NCI-H187 (cell line): ENCODE measurements at places on chromosomes 6 and 20.

- DNase-seq = no peak
These were observed 104.1 kb upstream of the SCAF8 start for GRCh38 chr6:154629127-154629526.

DNA sequence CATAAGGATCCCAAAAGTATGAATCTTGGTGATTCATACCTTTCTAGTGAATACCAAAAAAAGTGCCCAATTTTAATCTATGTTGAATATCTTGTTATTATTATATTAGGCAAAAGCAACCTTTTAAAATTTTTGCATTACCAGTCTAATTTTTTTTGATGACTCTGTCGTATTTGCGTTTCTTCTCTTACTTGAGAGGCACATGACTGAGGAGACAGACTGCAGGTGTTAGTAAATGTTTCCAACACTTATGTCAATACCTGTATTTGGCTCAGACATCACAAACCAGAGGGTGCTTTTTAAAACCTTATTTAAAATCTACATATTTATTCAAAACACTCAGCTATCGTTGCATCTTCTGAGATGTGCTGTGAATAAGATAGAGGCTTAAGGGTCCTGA lies 27.1 kb downstream of the ID4 start:
- no peak for DNase-seq

DNA sequence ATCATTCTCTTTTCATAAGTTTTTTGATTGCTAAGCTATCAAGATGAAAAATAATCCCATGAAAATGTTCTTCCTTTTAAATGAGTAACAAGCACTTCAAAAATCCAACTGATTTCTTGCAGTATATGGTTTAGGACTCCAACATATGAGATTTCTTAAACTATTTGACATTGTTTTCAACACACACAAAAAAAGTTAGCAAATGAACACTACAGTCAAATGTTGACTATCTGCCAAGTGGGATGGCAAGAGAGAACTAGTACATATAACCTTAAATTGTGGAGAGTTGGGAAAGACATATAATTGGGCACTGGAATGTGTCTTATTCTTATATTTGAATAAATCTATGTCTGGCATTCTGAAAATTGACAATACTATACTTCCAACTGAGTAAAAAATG lies 15.6 kb downstream of the COL21A1 start:
- no peak for DNase-seq

GRCh38 chr6:130697995-130698535 lies 129.1 kb upstream of the SMLR1 start:
- DNase-seq = no peak

- no peak for DNase-seq
These were observed 96.6 kb upstream of the AKIRIN2 start for GRCh38 chr6:87798393-87799278.

GRCh38 chr6:111050261-111051023 lies 36.9 kb upstream of the SLC16A10 start:
- no peak for DNase-seq

DNA sequence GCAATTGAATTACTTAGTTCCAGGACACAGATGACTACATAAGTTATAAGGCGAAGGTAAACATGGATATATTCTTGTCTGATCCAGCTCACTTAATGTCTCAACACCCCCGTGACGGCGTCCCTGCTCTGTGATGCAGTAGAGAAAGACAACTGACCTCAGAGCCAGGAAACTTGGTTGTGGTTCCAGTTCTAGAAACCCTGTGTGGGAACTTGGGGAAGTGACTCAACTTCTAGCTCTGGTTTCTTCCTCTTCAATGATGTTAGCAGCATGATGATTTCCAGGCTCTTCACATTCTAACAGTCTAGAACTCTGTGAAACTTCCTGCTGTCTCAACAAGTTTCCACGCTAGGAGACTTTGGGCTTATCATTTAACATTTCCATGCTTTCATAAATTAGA lies 18.4 kb downstream of the LAMA4 start:
- DNase-seq = no peak

DNA sequence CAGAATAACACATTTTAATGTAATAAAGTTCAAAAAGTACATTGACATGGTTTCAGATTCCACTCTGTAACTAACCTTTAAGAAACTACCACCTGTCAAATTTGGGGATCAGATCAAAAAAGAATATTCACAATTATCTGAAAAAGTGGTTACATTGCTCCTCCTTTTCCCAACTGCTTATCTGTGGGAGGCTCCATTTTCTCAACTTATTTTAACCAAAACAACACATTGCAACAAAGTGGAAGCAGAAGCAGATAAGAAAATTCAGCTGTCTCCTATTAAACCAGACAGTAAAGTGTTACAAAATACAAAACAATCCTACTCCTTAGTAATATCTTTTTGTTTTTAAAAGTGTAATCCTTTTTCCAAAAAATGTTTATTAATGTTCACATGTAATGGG lies 61.4 kb downstream of the PDSS2 start:
- no peak for DNase-seq

- no peak for DNase-seq
These were observed 105.5 kb downstream of the DHX35 start for GRCh38 chr20:39067526-39068216.

DNA sequence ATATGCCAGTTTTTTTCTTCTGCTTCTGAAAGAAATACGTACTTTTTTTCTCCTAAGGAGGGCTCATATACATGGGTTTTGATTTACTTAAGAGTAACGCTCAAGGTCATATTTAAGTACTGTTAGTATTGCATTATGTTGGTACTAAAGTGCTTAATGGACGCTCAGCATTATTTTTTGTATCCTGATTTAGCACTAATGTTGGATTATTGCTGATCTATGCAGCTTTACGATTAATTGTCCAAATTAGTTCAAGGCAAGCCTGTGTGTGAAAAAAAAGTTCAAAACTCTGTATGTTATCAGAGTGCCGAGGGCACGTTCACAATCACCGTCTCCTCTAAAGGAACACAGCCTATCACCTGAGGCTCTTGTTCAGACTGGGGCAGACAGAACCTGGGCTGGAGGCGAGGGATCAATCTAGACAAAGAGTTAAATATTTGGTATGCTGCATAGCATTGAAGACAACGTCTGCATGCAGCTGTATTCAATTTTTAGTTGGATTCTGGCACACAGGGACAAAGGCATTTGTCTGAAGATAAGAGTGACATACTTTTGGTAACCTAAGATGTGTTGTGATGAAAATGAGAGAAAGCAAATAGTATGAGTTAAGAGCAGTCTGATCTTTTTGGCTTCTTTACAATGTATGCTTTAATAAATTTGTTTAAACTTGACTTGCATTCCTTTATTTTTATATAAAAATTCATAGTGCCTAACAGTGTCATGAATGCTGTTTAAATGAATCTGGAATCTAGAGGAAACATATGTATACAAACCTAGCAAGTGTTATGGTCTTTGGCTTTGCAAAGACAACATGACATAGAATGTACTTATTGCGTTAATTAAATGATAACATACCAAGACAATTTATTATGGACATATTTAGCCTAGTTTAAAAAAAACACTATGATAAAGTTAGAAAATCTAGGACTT lies 341.2 kb downstream of the SAMD5 start:
- no peak for DNase-seq

DNA sequence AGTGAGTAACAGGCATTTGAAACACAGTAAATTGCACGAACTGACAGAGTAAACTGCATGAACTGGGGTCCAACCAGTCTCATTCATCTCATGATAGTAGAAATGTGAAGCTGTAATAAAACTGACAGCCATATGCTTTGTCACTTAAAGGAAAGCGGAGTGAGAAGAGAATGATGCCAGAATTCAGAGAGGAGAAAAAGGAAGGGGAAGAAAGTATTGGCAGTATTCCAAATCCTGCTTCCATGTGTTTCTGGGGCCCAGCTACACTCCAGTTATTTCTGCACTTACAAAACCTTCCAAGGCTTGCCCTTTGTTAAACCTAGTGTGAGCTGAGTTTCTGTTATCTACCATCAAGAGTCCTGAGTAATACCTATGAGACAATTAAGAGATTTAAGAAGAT lies 17.2 kb downstream of the SNX14 start:
- DNase-seq = no peak

GRCh38 chr6:149150801-149151398 lies 166.6 kb upstream of the TAB2 start:
- no peak for DNase-seq

DNA sequence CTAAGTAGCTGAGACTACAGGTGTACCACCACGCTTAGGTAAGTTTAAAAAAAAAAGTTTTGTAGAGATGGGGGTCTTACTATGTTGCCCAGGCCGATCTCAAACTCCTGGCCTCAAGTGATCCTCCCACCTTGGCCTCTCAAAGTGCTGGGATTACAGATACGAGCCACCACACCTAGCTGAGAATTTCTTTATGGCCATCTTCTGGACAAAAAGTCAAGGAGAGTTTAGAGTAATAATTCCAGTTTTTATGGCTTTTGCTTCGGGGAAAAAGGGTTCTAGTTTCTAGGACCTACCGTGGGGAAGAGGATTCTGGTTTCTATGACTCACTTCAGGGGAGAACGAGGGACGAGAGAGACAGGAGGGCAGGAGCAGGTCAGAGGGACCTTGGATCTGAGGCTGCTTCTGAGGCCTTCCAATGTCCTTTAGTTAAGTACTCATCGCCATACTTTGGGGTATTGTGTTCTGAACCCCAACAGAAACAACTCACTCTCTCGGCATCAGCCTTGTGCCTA lies 69.3 kb upstream of the IER3 start:
- DNase-seq = no peak

DNA sequence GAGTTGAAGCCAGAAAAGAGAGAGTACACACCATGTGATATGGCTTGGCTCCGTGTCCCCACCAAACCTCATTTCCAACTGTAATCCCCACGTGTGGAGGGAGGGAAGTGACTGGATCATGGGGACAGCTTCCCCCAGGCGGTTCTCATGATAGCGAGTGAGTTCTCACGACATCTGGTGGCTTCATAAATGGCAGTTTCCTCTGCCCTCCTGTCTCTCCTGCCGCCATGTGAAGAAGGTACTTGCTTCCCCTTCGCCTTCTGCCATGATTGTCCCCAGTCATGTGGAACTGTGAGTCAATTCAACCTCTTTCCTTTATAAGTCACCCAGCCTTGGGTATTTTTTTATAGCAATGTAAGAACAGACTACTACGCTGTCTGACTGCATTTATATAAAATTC lies 40.3 kb downstream of the TAF4 start:
- no peak for DNase-seq

- no peak for DNase-seq
These were observed 231.5 kb upstream of the SUPT3H start for GRCh38 chr6:45609141-45609638.

DNA sequence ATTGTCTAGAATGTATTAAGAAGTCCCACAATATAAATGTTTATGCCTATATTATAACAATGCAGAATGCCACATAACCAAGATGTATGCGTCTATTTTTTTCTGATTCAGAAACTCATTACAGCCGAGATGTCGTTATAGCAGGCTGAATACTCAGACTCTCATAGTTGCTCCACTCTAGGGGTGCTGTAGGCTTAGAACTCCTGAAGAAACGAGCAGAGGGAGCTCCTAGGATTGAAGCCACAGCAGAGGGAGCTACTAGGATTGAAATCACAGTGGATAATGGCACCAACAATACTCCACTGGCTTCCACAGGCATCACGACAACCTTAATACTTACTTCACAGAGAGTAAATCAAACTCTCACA lies 208.9 kb downstream of the KIF16B start:
- DNase-seq = no peak
